ENCODE measurements at places on chromosomes 12 and 14. TPM values are rescaled to one million over a fixed set of nuclear protein-coding genes. Genes with fewer than 3 reads are reported as not detected.

GRCh38 chr14:24312736-24313507 is 1.6 kb downstream of the LTB4R start:
- H3K4me3 ChIP-seq = no peak overlapping the region
- peaks cover 11% of the 10 kb centered on the region for H3K4me1 ChIP-seq
- no peak for DNase-seq
- peaks cover 19% of the 10 kb centered on the region for H3K27me3 ChIP-seq

- no peaks in the 10 kb centered on the region for H3K27me3 ChIP-seq
- peaks cover 4% of the 10 kb centered on the region for H3K4me1 ChIP-seq
- H3K27ac ChIP-seq = peak overlapping the region; percentile 36
- H3K36me3 ChIP-seq = peaks cover 7% of the 10 kb centered on the region
Measured at GRCh38 chr12:123506059-123506842, 27.3 kb downstream of the RILPL1 start.

The CLEC2D gene
- total RNA-seq = 9.2 TPM

DNA sequence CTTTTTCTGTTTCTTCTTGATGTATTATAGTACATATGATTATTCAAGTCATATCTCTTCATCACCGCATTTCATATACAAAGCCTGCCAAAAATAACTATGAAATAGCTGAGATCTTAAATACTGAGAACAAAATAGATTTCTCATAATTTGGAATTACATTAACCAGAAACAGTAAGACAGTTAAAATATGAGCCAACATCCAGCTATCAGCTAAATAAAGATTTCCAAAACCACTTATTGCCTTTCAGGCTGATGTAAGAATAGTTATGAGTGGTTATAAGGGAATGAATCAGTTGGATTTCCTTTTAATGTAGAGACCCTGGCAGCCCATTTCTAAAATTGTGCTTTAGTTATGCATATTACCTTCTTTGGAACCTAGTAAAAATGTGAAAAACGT is 47.4 kb downstream of the TMEM117 start:
- no peak overlapping the region for H3K27ac ChIP-seq
- no peak overlapping the region for H3K4me3 ChIP-seq
- peaks cover 4% of the 10 kb centered on the region for H3K36me3 ChIP-seq
- H3K27me3 ChIP-seq = no peaks in the 10 kb centered on the region
- peaks cover 23% of the 10 kb centered on the region for H3K4me1 ChIP-seq

- peaks cover 29% of the 10 kb centered on the region for H3K36me3 ChIP-seq
- DNase-seq = peak; percentile 75
- H3K4me1 ChIP-seq = peaks cover 12% of the 10 kb centered on the region
- peak overlapping the region; percentile 99 for H3K27ac ChIP-seq
- H3K4me3 ChIP-seq = peak overlapping the region; percentile 99
Measured at GRCh38 chr14:39175445-39176262, 600 bp downstream of the PNN start.

GRCh38 chr12:22126758-22127157 is 80.7 kb downstream of the CMAS start:
- DNase-seq = no peak
- no peaks in the 10 kb centered on the region for H3K4me1 ChIP-seq
- no peaks in the 10 kb centered on the region for H3K36me3 ChIP-seq
- H3K4me3 ChIP-seq = no peak overlapping the region

DNA sequence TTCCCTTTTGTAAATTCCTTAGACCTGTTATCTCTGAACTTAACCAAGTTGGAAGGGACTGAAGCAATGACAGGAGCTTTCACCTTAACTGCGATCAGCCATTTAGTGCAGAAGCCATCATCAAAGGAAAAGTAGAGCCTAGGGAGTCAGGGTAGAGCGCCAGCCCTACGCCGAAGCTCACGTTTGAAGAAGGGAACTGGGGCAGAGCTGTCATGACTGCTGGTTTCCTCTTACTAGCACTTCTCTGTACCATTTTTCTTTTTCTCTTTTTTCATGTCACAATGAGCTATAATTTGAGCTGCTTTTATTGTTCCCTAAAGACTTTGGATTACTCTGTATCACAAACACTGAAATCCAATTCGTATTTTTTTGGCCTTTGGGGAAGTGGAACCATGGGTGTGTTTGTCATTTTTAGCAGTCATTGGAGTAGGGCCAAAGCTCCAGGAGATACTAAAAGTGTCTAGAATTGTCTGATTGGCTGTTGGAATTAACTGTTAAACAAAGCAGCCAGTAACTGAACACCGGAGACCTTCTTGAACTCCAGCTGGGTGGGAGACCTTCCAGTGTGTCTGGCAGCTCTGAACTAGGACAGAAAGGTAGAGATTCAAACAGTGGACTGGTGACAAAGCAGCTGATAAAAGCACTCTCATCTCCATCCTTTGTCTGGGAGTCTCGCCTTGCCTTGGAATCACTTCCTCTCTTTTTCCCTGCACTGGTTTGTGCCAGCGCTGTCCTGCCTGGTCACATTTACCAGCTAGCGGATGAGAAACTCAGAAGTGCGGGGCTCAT is 9.1 kb downstream of the MTRFR start:
- H3K36me3 ChIP-seq = peaks cover 21% of the 10 kb centered on the region
- peak overlapping the region; percentile 8 for H3K27ac ChIP-seq
- DNase-seq = no peak
- no peak overlapping the region for H3K4me3 ChIP-seq
- H3K27me3 ChIP-seq = no peaks in the 10 kb centered on the region

DNA sequence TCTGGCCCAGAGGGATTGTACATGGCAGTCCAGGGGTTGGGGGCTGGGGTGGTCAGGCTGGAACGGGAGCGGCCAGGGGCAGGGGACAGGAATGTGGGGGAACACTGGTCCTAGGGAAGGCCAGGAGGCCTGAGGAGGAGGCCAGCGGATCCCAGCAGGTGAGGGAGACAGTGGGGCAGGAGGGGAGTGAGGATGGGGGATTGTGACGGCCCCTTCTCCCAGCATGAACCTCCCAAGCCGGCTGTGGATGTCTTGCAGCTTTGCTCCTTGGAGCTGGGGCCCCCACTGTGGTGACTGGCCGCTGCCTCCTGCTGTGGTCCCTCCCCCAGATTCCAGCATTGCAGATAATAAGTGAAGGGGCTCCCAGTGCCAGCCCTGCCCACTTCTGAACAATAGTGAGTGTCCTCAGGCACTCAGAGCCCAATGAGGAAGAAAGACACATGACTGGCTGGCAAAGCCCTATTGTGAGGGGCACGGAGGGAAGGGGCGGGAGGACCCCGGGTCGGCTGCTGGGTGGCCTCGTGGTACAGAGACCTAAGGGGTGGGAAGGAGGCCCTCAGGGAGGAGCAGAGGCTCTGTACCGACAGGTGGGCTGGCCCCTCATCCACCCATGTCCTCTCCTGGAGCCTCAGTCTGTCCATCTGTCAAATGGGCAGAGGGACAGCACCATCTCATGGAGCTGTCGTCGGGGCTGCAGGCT is 215.0 kb downstream of the KIF26A start:
- H3K27me3 ChIP-seq = peaks cover 21% of the 10 kb centered on the region
- peaks cover 12% of the 10 kb centered on the region for H3K4me1 ChIP-seq
- H3K27ac ChIP-seq = no peak overlapping the region
- no peak overlapping the region for H3K4me3 ChIP-seq
- peak; percentile 67 for DNase-seq

All from type B pancreatic cell (in vitro differentiated cells).